NCI-H524 (cell line): ENCODE measurements at places on chromosomes 11 and 22.

DNA sequence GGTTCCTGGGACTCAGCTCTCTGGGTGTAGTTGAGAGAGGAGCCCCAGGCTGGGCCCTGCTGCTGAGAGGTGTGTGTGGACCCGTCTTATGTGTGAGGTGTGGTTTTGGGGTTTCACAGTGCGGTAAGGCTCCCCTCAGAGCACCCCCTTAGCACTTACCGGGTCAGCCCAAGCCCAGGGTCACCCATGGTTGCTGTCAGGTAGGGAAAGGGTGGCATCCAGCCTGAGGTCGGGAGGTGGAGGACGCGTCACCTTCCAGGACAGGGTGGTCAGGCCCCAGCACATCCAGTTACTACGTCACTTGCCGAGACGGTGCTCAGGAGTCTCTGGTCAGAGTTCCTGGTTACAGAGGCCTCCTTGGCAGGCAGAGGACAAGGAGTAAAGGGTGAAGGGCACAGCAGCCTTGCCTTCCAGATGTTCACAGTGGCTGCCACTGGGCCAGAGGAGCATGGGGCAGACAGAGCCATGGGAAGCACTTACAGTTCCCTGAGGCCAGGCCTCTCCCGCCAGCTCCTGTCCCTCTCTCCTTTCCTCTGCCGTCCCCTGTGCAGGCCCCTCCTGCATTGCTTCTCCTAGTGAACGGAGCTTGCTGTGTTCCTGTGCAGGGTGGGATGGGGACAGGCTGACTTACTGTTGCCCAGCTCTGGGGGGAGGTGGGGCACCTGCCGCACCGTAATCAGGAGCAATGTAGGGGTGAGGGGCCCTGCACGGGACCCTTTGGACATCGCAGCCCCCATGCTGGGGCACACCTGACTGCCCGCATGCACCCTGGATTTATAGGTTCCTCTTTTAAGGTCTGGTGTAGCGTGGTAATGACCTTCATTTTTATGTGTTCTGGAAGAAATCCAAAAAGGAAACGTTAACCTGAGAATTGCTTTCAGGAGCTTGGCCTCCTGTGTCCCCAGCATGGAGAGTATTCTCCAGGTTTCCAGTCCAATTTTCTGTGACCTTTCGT is 285.9 kb downstream of the TBC1D22A start:
- DNase-seq, result no peak

DNA sequence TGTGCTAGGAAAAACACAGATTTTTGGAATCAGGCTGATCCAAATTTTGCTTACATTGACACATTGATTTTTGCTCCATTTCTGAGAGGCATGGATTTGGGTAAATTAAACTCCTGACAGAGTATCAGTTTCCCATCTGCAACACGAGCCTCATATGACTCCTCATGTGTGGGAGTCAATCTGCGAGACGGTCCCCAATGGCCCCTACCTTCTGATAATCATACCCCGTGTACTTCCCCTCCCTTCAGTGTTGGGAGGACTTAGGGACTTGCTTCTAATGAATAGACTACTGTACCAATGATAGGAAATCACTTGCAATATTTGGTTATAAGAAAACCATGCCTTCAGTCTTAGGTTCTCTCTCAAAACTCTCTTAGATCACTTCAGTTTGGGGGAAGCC is 302.7 kb downstream of the ETS1 start:
- DNase-seq, result no peak

DNA sequence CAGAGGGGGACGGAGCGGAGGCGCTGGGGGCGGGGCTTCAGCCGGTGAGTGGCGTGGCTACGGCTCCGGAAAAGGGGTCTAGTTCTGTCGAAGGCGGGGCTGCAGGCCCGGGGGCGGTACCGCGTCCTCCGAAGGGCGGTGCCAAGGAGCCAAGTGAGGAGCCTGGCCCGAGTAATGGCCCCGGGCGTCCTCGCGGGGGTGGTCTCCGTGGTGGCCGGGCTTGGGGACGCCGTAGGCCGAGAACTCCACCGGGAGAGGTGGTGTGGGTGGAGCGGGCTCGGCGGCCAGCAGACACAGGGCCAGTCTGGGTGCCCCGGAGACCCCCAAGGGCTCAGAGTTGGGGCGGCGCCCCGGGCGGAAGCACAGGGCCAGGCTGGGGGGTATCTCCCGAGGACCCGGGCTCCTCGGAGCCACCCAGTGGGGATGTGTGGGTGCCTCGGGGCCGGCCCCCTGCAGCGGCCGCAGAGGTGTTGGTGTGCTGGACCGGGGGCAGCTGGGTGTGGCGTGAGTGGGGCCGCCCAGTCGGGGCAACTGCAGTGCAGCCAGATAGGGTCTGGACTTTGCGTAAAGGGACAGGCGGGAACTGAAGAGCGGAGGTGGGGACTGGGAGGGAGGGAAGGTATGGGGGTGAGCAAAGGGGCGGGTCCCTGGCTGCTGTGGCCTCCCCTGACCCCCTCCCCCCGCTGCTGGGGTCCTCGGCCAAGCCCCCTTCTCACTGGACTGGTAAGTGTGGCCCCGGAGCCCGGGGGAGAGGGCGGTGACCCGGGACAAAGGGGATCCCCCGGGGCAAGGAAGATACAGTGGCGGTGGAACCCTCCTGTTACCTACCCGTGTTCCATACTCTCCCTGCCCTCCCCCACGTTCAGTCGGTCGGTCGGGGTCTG is 838 bp downstream of the FKBP2 start:
- no peak for DNase-seq

GRCh38 chr11:104366321-104366734 is 202.4 kb upstream of the PDGFD start:
- no peak for DNase-seq

DNA sequence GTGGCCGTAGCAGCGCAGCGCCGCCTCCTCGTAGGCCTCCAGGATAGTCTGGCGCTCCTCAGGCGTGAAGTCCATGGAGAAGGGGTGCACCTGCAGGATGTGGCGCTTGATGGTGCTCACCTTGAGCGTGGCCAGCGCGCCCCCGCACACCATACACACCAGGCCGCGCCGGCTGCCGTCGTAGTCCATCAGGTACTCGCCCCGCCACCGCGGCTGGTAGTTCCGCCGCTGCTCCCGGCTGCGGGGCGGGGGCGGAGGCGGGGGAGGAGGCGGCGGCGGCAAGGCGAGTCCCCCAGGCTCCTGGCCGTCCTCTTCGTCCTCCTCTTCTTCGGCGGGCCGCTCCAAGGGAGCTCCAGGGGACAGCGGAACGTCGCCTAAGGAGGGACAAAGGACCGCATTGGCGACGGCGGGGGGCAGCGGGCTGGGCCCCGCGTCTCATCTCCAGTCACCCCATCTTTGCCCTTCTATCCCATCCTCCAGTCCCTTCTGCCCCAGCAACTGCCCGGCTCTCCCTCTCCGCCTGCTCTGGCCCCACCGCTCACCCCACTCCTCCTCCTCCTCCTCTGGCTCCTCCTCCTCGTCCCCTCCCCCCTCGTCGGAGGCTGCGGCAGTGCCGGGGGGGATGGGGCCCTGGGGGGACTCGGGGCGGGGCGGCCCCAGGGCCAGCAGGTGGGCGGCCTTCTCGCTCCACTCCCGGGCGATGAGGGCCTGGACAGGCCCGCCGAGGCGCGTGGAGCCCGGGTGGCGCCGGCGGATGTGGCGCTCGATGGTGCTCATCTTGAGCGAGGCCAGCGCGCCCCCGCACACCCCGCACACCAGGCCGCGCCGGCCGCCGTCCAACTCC is 4.9 kb downstream of the ZFTA start:
- no peak for DNase-seq

DNA sequence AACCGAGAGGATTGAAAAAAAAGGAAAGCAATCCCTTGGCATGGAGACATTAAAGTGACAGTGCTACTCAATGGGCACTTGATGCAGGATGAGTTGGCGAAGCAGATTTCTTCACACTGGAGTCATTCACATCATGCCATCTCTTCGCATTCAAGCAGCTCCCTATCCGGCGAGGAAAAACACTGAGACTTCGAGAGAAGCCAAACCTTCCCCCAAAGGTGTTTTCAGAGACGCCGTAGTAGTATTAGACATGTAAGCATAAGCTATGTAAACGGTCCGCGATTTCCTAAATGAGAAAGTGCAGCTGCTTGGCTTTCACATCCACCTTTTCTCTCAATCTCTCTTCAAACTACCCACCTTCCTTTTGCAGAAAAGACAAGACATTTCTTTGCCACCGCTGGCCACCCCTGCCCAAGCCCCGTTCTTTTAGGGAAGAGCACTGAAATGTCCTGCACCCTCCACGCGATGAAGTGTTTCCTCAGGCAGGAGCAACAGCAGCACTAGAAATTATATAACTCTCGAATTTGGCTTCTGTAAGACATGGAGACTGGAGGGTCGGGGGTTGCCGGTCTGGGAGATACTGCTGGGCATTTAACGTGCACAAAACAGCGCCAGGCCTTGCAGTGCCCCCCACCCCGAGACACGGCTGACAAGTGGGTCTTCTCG is at the start of gene DLG2:
Gene DLG2 (minus strand): TSS at position 13 of the 666 bp plus-strand sequence.
- peak; percentile 55 for DNase-seq

GRCh38 chr22:21448627-21449416 is 18.4 kb upstream of the TMEM191C start:
- DNase-seq, result no peak

DNA sequence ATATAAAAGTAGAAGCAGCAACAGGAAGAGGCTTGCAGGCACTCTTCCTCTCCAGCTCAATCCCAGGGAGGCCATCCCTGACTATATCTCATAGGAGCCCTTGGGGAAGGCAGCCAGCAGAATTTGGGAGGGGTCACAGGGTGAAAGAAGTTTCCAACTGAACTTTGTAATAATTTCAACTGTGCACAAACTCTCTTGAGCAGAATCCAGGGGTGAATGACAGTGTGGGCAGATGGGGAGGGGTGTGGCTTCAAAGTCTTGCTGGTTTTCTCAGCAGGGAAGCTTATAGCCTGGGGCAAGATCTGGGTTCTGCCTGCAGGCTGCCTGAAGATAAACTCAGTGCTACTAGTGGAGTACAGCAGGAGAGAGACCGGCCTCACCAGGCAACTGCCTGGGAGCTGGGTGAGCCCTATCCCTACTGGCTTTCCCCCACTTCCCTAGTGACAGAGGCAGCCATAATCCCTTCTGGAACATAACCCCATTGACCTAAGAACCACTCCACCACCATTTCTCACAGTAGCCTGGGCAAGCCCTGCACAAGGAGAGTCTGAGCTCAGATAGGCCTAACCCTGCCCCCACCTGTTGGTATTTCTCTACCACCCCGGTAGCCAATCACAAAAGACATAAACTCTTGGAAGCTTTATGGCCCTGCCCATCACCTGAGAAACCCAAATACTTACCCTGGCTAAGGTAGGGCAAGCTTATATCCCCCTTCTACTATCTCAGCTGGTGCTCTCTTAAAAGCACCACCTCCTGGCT is 17.8 kb upstream of the TTC12 start:
- no peak for DNase-seq

- peak; percentile 12 for DNase-seq
Observed at GRCh38 chr11:12441231-12441861, 64.0 kb downstream of the PARVA start.

GRCh38 chr11:35662649-35663407 is at the start of gene TRIM44:
TSS of gene TRIM44 (plus strand) at chr11:35662775. CDS start at chr11:35663112, 337 bp downstream.
- peak; percentile 61 for DNase-seq

GRCh38 chr11:2187280-2187707 is 15.7 kb upstream of the TH start:
- DNase-seq, result no peak

- DNase-seq, result no peak
Observed at GRCh38 chr11:128934926-128935325, 7.7 kb downstream of the TP53AIP1 start.

DNA sequence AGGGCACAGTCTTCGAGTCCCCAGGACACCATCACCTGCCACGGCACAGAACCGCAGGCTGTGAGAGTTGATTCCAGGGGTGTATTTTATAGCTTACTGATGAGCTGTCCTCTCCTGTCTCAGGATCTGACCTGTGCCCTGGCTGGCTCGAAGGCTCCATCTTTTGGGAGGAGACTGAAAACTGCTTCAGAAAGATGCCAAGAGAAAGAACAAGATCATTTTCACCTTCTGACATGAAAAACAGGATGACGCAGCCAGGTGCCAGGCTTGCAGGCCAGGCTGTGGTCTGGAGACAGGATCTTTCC is 2.2 kb downstream of the MRGPRD start:
- no peak for DNase-seq

DNA sequence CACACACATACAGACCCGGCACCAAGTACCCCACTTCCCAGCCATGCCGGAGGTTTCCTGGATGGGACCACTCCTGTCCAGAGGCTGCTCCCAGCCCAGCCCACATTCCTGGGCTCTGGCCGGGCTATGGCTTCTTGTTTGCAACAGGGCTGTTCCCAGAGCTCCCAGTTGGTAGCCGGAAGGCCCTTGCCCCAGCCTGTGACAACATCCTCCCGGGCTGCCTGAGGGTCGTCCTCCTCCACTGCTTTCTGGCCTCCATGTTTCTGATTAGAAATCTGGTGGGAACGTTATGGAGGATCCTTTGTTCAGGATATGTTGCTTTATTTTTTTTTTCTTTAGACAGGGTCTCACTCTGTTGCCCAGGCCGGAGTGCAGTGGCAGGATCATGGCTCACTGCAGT is 952 bp upstream of the CYP2D6 start:
- DNase-seq, result no peak

DNA sequence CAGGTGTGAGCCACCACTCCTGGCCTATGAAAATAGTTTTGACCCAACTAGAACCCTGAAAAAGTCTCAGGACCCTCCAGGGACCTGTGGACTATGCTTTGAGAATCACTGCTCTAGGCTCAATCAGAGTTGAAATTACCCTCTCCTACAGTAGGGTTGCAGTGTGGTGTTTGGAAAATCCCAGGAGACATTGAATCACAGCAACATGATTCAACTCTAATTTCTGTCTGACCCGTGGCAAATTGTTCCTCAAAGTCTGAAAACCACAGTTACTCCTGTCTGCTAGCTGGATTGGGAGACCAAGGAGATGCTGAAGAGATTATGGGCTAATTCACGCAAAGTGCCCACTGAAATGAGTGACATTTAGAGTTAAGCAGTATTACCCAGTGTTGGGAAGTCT is 5.4 kb upstream of the MTMR3 start:
- no peak for DNase-seq

DNA sequence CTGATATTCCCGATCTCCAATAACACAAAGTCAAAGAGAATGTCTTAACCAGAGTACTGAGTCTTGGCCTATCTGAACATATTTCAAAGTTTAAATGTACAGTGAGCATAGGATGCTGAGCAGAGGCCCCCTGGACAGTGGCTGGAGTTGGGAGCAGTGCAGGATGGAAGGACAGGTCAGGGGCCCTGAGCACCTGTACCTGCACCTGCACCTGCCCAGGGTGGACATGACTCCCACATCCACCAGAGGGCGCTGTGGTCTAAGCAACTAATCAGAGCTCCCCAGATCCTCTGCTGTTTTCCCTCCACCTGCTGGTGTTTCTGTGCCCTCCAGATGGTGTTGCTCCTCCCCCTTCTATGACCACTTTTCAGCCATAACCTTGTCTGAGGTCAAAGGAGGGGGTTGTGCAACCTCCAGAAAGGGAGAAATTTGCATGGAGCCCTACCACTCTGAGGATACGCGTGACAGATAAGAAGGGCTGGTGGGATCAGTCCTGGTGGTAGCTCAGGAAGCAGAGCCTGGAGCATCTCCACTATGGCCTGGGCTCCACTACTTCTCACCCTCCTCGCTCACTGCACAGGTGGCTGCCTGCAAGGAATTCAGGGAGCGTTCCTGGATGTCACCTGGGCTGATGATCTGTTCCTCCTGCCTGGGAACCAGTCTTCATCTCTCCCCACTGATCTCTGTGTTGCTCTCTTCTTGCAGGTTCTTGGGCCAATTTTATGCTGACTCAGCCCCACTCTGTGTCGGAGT is 49.1 kb upstream of the VPREB1 start:
- DNase-seq, result peak; percentile 95

GRCh38 chr11:115636753-115637527 is 132.7 kb upstream of the CADM1 start:
- DNase-seq, result peak; percentile 2
